Left renal cortex interstitium (tissue), 4 donors: ENCODE measurements at places on chromosomes 1 and 21. TPM values are rescaled to one million over a fixed set of nuclear protein-coding genes. Genes with fewer than 3 reads are reported as not detected.
A peak's percentile ranks its signal among the peaks of the same experiment; 100 is the strongest.

GRCh38 chr1:66711420-66711819 lies 40.8 kb upstream of the DYNLT5 start:
- no peak for DNase-seq

- DNase-seq, result no peak
These were observed 25.2 kb upstream of the RCAN1 start for GRCh38 chr21:34639882-34640788.

DNA sequence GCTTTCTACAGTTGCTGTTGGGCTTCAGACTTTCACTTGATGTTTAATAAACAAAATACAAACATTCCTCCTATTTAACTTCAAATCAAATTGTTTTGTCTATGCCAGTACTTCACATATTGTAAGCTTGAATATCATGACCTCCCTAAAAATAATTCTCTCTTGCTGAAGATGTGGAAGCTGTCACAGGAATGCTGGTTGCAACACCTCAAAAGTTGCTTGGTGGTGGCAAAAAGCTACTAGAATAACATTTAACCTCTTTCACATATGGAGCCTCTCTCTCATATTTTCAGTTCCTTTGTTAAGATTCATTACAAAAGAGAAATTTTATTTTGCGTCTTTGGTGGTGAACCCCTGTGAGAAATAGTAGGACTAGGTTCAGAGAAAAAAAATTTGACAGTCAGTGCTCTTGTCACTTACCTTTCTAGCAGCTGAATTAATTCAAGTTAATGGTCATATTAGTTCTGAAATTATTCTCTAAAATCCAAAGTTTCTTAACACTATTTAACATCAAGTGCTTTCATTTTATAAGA lies 25.5 kb upstream of the F13B start:
- no peak for DNase-seq

DNA sequence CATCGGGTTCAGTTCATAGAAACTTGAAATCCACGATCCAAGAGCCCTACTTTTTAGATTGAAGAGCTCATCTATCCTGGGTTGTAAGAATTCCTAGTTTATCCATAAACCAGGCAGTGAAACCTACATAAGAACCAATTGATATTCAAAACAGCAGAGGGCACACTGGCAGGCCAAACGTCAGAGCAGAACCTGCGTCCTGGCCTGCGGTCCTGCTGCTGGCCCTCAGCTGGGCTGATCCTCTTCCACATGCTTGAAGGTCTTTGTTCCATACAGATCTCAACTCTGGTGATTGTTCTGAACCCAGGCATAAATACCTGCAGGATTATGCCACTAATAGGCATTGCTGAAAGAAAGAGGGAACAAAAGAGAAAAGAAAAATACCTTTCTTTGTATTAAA lies 47.0 kb downstream of the MT1HL1 start:
- no peak for DNase-seq

DNA sequence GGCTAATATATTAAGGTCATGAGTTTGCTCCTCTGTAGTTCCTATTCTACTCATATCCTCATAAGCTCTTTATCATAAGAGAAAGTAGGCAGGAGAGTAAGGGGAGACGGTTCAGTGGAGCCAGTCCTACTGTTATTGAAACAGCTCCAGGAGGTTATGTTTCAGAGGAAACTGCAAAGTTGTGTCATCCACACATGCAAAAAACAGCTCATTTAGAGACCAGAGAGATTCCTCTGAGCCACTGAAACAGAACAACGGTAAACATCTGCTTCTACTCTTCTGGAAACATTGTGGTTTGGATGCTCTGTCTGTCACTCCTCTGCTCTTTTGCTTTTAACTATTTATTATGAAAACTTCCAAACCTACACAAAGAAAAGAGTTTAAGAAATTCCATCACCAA lies 66.3 kb upstream of the PPP2R5A start:
- peak; percentile 29 for DNase-seq

- DNase-seq, result no peak
These were observed 54.7 kb downstream of the COQ8A start for GRCh38 chr1:226994586-226995364.

Gene RNU1-2
- polyA plus RNA-seq, result 2.1 TPM

- no peak for DNase-seq
These were observed 173.9 kb upstream of the SNX7 start for GRCh38 chr1:98487620-98488019.

DNA sequence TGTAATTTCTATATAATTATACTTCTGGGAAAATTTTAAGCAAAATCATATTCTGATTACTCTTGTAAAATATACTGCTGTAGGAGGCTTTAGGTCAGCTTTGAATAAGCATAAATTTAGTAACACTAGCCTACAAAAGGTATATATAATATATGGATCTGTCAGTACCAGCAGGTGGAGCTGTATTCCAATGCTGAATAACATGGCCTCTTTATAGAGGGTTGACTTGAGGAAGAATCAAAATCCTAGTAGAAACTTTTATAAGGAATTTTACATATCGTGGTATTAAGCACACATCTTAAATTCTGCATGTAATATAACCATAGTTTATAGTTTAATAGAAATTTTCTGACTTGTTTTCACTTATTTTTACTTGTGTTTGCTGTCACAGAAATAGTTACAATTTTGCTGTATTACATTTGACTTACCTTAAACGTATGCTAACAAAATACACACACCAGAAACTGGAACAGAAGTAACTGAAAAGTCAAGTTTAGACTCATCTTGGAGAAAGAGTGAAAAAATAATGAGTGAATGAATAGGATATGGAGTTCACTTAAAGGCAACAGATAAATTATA lies 79.3 kb downstream of the HMCN1 start:
- DNase-seq, result no peak

Gene CA6
- polyA plus RNA-seq, result not detected

GRCh38 chr1:206890125-206891060 lies 6.8 kb upstream of the IL24 start:
- no peak for DNase-seq

Gene HAPLN2
- polyA plus RNA-seq, result 0.49 TPM

Gene PODN
- polyA plus RNA-seq, result 3.1 TPM

DNA sequence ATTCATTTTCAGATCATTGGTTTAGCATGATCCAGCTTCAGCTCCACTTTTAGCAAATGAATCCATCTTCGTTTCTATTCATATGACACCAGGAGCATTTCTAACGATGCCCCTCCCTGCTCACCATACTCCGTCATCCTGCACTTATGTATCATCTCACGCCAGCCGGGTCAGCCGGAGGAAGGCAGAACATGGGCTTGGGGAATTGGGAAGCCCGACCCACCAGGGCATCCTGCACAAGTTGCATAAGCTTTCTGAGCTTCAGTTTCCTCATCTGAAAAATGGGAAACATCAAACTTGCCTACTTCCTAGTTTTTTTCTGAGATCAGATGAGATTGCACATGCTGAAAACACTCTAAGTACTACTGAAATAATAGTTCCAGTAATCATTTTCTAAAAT lies 194.7 kb downstream of the AK5 start:
- DNase-seq, result no peak
